HFFc6 (cell line): ENCODE measurements at places on chromosomes 12 and 14. TPM values are rescaled to one million over a fixed set of nuclear protein-coding genes. Genes with fewer than 3 reads are reported as not detected.

Gene RNASE1
- not detected in 3 replicates for total RNA-seq

Gene AQP5
- not detected in 3 replicates for total RNA-seq

Gene HOXC12
- not detected in 3 replicates for total RNA-seq

Gene DNAI7
- not detected in 3 replicates for total RNA-seq

- no peak overlapping the region for H3K4me3 ChIP-seq
- H3K4me1 ChIP-seq: peaks cover 12% of the 10 kb centered on the region
- H3K36me3 ChIP-seq: no peaks in the 10 kb centered on the region
- H3K27me3 ChIP-seq: no peaks in the 10 kb centered on the region
- no peak overlapping the region for H3K27ac ChIP-seq
These were observed 140.2 kb downstream of the FUT8 start for GRCh38 chr14:65552724-65553123.

DNA sequence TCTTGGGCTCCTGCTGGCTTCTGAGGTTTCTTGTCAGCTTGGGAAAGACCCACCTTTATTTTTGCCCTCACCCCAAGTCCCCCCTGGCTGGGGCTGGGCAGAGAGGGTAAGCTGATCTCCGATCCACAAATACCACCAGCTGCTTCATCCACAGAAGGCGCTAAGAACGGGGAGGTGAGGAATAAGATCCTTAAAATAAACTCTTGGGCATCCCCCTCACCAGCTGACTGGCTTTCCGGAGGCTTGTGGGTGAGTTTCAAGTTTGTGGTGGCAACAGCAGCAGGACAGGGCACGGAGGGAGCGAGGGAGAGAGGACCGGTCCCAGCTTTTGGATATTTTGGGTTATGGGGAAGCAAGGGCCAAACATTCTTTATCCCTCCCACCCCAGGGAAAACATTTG, 20.8 kb upstream of the HSPB8 start:
- H3K27ac ChIP-seq: no peak overlapping the region
- peaks cover 11% of the 10 kb centered on the region; the same call in 1 of the 2 replicates for H3K27me3 ChIP-seq
- H3K4me1 ChIP-seq: no peaks in the 10 kb centered on the region
- no peaks in the 10 kb centered on the region for H3K36me3 ChIP-seq
- H3K4me3 ChIP-seq: no peak overlapping the region

DNA sequence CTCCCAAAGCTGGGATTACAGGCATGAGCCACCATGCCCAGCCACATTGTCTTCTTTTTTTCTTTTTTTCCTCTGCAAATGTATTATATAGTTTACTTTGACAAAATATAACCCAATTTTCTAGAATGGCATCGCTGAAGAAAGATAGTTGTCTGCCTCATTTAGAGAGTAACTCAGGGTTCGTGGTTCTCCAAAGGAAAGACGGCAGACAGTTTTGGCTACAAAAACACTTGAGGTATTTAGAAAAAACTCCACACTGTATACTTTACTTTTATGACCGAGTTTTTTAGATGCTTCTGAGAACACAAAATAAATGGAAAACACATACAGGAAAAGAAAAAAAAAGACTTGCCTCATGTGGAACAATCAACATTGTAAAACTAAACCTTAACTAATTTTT, 369.1 kb upstream of the ATP2B1 start:
- H3K27ac ChIP-seq: no peak overlapping the region
- H3K36me3 ChIP-seq: no peaks in the 10 kb centered on the region
- peaks cover 17% of the 10 kb centered on the region for H3K4me1 ChIP-seq
- no peak overlapping the region for H3K4me3 ChIP-seq
- DNase-seq: no peak

DNA sequence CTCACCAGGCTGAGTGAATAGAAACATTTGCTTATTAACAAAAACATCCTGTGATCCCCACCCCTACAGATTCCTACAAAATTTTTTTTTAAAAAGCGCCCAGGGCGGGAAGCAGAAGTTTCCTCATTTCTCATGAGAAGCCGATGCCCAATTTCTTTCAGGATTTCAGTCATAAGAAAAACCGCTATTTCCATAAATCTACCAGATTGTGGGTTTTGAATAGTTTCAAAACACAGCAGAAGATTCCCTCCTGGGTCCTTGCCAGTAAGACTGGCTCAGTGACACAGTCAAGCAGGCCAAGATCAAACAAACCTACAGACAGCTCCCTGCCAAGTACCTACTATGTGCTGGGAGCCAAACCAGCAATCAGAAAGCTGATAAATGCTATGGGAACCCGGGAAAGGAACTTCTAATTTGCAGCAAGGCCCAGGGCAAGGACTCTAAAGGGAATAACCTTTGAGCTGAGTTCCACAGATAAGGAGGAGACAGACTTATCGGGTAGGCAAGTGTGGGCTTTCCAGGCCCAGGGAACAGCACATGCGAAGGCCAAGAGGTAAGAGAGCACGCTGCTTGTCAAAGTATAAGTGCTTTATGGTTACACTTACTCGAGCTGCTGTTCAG, 68.7 kb downstream of the CCDC88C start:
- H3K4me1 ChIP-seq: peaks cover 10% of the 10 kb centered on the region; the same call in 1 of the 2 replicates
- H3K36me3 ChIP-seq: no peaks in the 10 kb centered on the region
- no peak for DNase-seq
- no peak overlapping the region for H3K4me3 ChIP-seq

GRCh38 chr12:102601621-102602020, 121.3 kb upstream of the IGF1 start:
- H3K27me3 ChIP-seq: no peaks in the 10 kb centered on the region
- DNase-seq: no peak
- no peak overlapping the region for H3K4me3 ChIP-seq
- H3K27ac ChIP-seq: no peak overlapping the region

DNA sequence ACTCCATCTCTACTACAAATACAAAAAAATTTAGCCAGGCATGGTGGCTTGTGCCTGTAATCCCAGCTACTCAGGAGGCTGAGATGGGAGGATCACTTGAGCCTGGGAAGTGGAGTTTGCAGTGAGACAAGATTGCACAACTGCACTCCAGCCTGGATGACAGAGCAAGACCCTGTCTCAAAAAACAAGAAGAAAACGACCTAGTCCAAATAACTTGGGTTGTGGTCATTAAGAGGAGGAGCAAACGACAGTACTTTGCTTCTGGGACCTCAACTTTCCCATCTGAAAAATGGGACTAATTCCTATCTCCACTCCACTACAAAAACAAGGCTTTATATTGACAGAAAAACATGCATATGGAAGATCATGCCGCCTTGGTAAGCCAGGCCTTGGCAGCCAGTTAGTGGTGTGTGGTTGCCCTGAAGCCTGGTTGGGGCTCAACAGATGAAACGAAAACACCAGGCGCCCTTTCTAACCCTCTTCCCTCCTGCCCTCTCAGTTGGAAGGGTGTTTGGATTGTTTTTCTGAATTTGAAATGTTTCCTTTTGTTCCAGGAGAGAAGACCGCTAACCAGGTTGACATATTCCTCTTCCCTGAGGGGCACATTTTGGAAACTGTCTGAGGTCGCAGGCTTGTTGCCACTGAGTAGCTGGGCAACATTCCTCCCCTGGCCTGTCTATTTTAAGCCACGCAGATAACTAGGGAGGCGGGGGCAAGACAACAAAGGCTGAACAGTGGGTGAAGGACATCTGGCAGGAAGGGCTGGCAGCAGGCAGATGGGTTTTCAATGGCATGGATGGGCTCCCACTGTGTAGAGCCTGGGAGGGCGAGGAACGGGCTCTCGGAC, 13.7 kb upstream of the VPS37B start:
- peaks cover 7% of the 10 kb centered on the region; the same call in 1 of the 2 replicates for H3K4me1 ChIP-seq
- H3K27me3 ChIP-seq: peaks cover 2% of the 10 kb centered on the region
- DNase-seq: no peak
- H3K27ac ChIP-seq: no peak overlapping the region

- peak; percentile 59 for DNase-seq
- no peak overlapping the region for H3K4me3 ChIP-seq
- H3K27me3 ChIP-seq: no peaks in the 10 kb centered on the region
These were observed 102.7 kb downstream of the BTG1 start for GRCh38 chr12:92042791-92043531.

- H3K4me3 ChIP-seq: no peak overlapping the region
- no peak for DNase-seq
- H3K27ac ChIP-seq: no peak overlapping the region
These were observed 36.9 kb downstream of the MAPK1IP1L start for GRCh38 chr14:55088356-55088755.

- peak; percentile 3 for DNase-seq
- peaks cover 2% of the 10 kb centered on the region for H3K27me3 ChIP-seq
- H3K27ac ChIP-seq: no peak overlapping the region
- H3K4me1 ChIP-seq: peaks cover 16% of the 10 kb centered on the region
These were observed 38.3 kb downstream of the SSPN start for GRCh38 chr12:26233631-26234030.

DNA sequence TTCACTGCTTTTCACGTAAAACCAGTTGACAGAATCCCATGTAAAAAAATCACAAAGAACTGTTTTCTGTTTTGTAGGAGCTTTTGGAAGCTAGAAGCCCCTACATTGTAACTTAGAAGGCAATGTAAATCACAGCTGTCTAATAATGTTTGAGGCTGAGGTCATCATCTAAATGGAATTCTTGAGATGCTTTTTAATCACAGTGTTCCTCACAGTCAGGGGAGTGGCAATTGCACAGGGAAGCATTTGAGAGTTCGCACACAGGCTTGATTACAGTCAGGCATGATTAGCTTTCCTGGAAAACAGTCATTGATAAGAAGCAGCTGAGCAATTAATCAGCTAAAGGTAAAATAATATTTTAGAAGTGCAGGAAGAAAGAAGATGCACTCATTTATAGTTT, 2.9 kb downstream of the SLC17A8 start:
- H3K4me3 ChIP-seq: no peak overlapping the region
- no peak overlapping the region for H3K27ac ChIP-seq

DNA sequence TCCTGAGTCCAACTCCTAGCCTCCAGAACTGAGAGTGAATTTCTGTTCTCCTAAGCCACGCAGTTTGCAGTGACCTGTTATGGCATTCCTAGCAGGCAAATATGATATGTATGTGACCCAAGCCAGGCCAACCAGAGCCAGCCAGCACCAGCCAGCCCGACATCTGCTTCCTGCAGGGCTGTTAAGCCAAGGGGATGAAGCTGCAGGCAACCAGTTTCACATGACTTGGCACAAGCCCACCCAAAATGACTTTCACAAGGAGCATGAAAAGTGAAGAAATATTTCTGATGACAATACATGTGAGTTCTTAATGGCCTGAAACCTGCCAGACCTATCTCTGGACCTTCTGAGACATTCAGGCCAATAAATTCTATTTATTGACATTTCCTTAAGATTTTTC, 68.1 kb downstream of the ITPK1 start:
- H3K4me3 ChIP-seq: no peak overlapping the region
- peaks cover 62% of the 10 kb centered on the region for H3K4me1 ChIP-seq
- peaks cover 17% of the 10 kb centered on the region for H3K27me3 ChIP-seq
- DNase-seq: no peak
- no peaks in the 10 kb centered on the region for H3K36me3 ChIP-seq

DNA sequence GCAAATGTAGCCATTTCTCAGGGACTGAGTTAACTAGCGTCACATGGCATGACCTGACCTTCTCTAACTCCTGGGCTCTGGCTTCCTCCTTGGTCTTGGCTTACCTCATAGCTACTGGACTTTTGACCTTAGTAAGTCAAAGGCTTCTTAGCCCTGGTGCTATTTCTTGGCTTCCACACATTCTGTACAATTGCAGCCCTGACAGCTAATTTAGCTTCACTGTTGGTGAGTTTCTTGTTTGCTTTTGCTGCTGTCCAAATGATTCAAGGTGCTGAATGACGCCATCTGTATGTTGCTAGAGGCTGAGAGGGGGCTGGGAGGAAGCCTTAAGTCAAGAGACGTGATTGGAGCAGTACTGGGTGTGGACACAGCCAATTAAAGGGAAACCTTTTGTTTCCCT, 202.7 kb downstream of the PRKD1 start:
- H3K36me3 ChIP-seq: no peaks in the 10 kb centered on the region; the same call in 1 of the 2 replicates
- no peaks in the 10 kb centered on the region; the same call in 1 of the 2 replicates for H3K27me3 ChIP-seq
- H3K4me3 ChIP-seq: no peak overlapping the region
- no peak overlapping the region for H3K27ac ChIP-seq
- H3K4me1 ChIP-seq: peaks cover 40% of the 10 kb centered on the region

DNA sequence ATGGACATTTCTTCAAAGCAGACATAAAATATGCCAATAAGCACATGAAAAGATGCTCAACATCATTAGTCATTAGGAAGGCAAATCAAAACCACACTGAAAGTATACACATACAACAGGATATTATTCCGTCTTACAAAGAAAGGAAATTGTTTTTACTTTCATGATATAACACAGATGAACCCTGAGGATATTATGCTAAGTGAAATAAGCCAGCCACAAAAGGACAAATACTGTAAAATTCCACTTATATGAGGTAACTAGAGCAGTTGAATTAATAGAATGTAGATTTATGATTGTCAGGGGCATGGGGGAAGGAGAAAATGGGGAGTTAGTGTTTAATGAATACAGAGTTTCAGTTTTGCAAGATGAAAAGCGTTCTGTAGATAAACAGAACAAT, 4.2 kb downstream of the ACYP1 start:
- peak; percentile 50 for DNase-seq
- peaks cover 32% of the 10 kb centered on the region for H3K36me3 ChIP-seq
- peaks cover 53% of the 10 kb centered on the region for H3K4me1 ChIP-seq
- no peaks in the 10 kb centered on the region; the same call in 1 of the 2 replicates for H3K27me3 ChIP-seq
- peak overlapping the region; percentile 54 for H3K27ac ChIP-seq

GRCh38 chr12:51323317-51323960, 535 bp downstream of the BIN2 start:
- H3K36me3 ChIP-seq: no peaks in the 10 kb centered on the region
- peaks cover 35% of the 10 kb centered on the region for H3K4me1 ChIP-seq
- peaks cover 6% of the 10 kb centered on the region for H3K27me3 ChIP-seq
- no peak overlapping the region for H3K27ac ChIP-seq

DNA sequence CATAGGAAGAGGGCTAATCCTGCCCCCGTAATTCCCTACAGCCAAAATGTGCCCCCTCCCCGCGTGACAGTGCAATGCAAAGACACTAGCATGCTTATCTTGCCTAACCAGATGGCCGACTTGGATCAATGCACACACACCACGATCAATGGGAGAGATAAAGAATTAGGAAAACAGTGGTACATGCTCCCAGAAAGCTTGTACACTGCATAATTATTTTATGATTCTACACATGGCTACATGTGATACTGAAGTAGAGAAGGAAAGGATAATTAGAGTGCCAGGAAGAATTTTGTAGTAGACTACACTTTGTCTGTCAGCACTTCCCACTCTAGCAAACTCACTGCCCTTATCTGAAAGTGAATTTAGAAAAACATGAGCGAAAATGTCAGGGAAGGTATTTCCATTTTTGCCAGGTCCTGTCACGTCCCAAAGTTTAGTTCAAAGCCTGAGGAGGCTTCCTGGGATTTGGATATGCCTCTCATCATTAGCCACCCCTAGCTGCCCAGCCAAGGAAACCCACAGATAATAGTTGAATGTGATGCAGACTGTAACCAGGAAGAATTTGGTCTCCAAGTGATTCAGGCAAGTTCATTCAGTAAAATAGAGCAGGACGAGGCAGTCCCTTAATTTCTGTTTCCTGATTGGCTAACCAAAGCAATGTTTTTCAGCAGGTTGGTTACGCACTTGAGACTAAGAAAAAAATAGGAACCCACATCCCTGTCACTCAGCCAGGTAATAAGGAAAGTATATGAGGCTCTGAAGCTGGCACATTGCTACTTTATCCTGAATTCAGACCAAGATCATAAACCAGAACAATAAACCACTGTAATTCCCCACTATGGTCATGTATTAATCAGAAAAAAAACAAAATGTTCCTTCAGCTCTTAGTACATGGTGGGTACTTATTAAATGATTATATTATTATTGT, 199.6 kb upstream of the OTX2 start:
- no peak overlapping the region for H3K4me3 ChIP-seq
- H3K36me3 ChIP-seq: no peaks in the 10 kb centered on the region
- H3K4me1 ChIP-seq: no peaks in the 10 kb centered on the region
- no peak for DNase-seq
